Muscle of back (tissue), 13 donors: ENCODE measurements at places on chromosomes 2 and 18.

GRCh38 chr18:46832849-46833248 is 76.0 kb upstream of the ST8SIA5 start:
- DNase-seq: no peak

- no peak for DNase-seq
Observed at GRCh38 chr2:195610717-195611116, 46.3 kb upstream of the SLC39A10 start.

DNA sequence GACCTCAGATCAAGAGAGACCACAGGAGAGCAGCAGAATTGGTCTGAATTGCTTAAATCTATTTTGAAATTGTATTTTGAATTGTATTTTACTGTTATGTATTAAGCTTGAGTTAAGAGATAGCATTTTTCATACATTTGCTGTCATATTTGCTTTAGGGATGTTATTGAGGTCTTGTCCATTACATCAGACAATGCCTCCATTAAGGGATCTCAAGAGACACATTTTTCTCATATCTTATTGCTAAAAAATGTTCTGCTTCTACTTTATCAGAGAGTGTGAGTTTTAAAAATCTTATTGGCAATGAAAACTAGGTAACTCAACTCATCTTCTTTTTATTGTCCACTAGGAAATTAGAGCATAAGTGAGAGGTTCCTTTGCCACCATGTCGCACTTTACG is 66.8 kb upstream of the CTAGE1 start:
- no peak for DNase-seq

DNA sequence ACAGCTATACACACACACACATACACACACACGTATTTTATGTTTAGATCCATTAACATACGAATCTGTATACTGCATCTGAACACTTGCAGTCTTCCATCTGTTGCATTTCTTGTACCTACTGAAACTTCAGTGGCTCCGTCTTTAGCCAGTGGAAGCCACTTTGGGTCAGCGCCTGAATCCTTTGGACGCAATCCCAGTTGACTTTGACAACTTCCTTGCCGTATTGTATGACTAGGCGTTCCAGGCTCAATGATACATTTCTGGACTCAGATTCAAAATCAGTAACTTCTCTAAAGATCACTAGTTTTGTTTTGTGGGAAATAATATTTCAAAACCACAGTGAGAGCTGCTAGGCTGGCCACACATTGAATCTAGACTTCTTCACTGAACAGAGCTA is 101.5 kb upstream of the GPC1 start:
- no peak for DNase-seq
